Osteoblast (primary cell): ENCODE measurements at places on chromosomes 7 and 10. TPM values are rescaled to one million over a fixed set of nuclear protein-coding genes. Genes with fewer than 3 reads are reported as not detected.

Gene MACC1
- 0.29 and 0.36 TPM in 2 replicates for total RNA-seq

DNA sequence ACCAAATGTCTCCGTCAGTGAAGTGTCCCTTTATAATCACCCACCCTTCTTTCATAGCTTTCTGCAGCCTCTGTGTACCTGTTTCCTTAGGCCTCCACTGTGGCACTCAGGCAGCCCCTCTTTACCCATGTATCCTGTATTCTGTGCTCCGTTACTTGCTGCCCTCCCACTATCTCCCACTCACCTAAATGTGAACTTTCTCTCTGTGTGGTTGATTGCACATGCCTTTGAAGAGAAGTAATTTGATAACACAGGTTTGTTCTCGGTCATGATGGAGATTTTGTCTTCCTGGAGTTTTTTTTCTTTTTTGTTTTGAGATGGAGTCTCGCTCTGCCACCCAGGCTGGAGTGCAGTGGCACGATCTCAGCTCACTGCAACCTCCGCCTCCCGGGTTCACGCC is 61.5 kb downstream of the REEP3 start:
- DNase-seq: no peak

Gene CCDC172
- not detected in 2 replicates for total RNA-seq

Gene TMEM106B
- total RNA-seq: 61.9 and 73.1 TPM in 2 replicates

Gene TECPR1
- 20.3 and 22.4 TPM in 2 replicates for total RNA-seq

- DNase-seq: peak; percentile 76
Observed at GRCh38 chr7:57404343-57404966, 45.5 kb upstream of the ZNF716 start.

Gene ZFAND4
- total RNA-seq: 8.3 and 10.9 TPM in 2 replicates
